ENCODE measurements at places on chromosomes 5 and 9. TPM values are rescaled to one million over a fixed set of nuclear protein-coding genes. Genes with fewer than 3 reads are reported as not detected.

Gene IRX1
- total RNA-seq, result 22.1 TPM

Gene ZDHHC11B
- total RNA-seq, result 0.29 TPM

Gene CAPSL
- total RNA-seq, result not detected

Gene SLC34A3
- total RNA-seq, result 0.07 TPM

Gene ENC1
- 90.5 TPM for total RNA-seq

Gene GZMA
- total RNA-seq, result not detected
